Heart right ventricle (tissue), 16 donors: ENCODE measurements at places on chromosomes 3 and 15.

DNA sequence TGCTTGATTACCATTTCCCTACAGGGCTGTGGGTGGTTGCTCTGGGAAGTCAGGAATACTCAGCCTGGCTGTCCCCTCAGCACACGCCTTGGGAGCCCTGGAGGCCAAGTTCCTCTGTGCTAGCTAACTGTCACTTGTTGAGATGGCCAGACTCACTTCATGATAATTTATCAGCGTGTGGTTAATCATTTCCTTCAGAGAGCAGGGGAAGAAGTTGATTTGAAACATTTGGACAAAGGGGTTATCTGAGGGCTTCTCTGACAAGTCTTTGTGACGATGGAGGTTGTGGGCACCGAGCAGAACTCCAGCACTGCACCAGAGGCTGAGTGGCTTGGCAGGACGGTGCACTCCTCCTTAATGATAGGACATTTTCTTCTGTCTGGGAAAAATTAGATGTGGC is 61.9 kb downstream of the WHAMM start:
- DNase-seq = no peak

DNA sequence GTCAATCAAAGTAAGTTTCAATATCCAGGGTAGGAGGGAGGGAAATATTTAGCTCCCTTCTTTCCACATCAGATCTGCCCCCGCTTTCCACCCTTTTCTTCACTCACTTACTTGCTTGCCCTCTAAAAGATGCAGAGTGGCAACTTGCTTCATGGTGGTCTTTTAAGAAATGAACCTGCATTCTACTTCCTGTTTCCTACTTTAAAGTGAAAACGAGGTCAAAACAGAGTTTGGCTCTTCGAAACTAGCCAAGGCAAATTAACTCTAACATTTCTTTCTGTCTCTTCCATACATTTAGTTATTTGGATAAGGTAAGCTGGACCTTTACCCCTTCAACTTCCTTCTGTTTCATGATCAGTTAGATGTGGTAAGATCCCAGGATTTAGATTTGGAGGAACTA is 34.2 kb upstream of the PEX5L start:
- DNase-seq = no peak

- DNase-seq = no peak
These were observed 16.3 kb downstream of the SNX33 start for GRCh38 chr15:75663931-75664421.

GRCh38 chr3:115823083-115823482 is 199.8 kb downstream of the GAP43 start:
- DNase-seq = no peak

DNA sequence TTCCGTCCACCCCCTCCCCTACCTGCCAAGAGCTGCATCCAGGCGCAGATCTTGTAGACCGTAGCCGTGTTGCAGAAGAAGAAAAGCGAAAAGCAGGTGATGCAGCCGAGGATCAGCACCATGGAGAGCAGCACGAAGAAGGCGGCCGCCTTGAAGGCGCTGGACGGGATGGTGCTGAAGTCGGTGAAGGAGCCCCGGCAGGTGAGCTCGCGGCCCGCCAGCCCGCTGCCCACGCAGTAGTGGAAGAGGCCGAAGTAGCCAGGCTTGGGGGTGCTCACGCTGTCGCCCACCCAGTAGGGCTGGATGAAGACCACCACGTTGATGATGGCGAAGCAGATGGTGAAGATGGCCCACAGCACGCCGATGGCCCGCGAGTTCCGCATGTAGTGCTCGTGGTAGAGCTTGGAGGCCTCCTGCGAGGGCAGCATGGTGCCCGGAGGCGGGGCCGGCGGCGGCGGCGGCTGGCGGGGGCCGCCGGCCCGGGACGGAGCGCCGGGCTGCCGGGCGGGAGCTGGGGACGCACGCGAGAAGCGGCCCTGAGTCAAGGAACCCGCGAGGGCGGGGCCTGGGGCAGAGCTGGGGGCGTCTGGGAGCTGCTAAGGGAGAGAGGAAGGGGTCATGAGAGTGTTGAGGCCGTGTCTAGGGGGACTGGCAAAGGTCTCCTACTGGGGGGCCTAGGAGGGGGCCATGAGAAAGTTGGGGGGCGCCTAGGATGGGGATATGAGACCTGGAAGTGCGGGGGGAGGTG is 1.2 kb downstream of the LHFPL4 start:
- peak; percentile 23 for DNase-seq

DNA sequence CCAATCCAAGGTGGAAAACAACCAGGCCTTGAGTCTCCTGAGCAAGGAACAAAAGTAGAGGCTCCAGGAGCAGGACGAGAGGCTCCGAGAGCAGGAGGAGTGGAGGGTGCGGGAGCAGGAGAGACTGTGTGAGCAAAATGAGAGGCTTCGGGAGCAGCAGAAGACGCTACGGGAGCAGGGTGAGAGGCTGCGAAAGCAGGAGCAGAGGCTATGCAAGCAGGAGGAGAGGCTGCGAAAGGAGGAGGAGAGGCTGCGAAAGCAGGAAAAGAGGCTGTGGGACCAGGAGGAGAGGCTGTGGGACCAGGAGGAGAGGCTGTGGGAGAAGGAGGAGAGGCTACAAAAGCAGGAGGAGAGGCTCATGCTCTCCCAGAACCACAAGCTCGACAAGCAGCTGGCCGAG is 60.3 kb upstream of the UBE2Q2 start:
- no peak for DNase-seq

DNA sequence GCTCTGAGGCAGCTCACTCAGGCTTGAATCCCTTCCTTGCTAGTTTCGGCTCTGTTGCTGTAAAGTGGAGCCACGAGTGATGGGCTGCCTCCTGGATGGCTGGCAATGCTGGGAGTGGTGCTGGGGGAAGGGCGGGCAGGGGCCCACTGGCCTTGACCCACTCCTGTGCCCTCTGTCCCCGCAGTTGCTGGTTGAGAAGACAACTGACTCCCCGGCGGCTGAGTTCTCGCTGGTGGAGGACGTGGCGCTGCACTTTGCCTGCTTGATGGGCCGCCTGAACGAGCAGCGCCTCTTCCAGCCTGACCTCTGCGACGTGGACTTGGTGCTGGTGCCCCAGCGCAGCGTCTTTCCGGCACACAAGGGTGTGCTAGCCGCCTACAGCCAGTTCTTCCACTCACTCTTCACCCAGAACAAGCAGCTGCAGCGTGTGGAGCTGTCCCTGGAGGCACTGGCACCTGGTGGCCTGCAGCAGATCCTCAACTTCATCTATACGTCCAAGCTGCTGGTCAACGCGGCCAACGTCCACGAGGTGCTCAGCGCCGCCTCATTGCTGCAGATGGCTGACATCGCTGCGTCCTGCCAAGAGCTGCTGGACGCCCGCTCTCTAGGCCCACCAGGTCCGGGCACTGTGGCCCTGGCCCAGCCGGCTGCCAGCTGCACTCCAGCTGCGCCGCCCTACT is 4.7 kb downstream of the ZBTB47 start:
- DNase-seq = no peak

GRCh38 chr3:36446276-36446675 is 66.0 kb downstream of the STAC start:
- no peak for DNase-seq

GRCh38 chr15:101251830-101252820 is at the start of gene CHSY1:
CHSY1 (minus strand) TSS chr15:101252048; CDS start chr15:101251456, 592 bp downstream.
- peak; percentile 95 for DNase-seq

- DNase-seq = no peak
These were observed 172.9 kb upstream of the SLC2A2 start for GRCh38 chr3:171199473-171199829.
